Stimulated activated CD4-positive, alpha-beta T cell treated with anti-CD3 and anti-CD28 coated beads, TNF-alpha, amount 100 ng/mL, for 48 hours (primary cell): ENCODE measurements at places on chromosomes 11 and 22.

GRCh38 chr22:40739721-40740120, 60.4 kb downstream of the MCHR1 start:
- no peak for DNase-seq

DNA sequence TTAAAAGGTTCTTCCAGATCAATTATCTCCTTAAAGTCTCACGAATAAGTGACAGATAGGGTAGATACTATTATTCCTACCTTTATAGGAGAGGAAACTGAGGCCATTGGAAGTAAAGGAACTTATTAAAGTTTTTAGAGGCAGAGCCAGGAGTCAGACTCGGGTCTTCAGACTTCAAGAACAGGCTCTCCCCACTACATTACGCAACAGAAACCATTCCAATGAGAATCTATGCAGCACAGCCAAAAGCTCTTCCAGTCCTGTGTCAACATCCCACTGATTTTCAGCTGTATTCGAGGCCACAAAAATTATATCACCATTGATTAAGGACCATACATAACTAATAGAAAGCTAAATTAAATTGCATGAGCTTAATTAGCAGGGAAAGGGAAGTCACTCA, 77.4 kb downstream of the RELT start:
- no peak for DNase-seq

- DNase-seq: no peak
Measured at GRCh38 chr11:86954269-86955110, 705 bp downstream of the FZD4 start.

DNA sequence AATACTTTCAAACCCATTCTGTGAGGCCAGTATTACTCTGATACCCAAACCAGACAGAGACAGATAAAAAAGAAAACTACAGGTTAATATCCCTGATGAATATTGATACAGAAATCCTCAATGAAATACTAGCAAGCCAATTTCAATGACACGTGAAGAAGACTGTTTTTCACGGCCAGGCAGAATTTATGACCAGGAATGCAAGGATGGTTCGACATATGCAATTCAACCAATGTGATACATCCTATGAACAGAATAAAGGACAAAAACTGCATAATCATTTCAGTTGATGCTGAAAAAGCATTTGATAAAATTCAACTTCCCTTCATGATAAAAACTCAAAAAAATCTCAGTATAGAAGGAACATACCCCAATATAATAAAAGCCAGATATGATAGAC, 44.5 kb downstream of the SLC22A24 start:
- DNase-seq: no peak

DNA sequence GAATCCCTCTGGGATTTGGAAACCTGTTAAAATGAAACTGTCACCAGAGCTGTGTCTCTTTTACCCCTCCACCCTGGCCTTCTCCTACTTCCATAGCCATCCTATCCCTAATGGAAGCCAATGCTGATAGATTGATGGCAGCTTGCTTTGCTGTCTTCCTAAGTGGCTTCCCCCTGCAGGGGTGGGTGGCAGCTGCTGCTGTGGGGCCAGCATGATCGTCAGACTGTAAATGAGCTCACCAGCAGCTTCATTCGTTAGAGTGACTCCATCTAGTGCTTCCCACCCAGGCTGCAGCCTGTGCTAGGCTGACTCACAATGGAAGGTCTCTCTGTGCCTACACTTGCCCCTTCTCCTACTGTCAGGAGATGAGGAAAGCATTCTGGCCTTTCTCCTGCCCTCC, 311.0 kb downstream of the BUD13 start:
- DNase-seq: no peak

DNA sequence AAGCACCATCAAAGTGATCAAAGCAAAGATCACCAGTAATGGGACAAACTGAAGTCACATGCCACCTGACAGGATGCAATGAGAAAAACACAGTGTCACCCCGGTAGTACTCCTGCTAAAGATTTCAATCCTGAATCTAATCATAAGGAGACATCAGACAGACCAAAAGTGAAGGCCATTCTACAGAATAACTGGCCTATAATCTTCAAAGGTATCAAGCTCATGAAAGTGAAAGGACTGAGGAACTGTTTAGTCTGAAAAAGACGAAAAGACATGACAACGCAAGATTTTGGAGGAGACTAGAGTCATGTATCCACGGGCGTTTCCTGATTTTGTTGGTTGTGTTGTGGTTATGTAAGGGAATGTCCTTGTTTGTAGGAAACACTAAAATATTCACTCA, 42.4 kb upstream of the TSKU start:
- no peak for DNase-seq

DNA sequence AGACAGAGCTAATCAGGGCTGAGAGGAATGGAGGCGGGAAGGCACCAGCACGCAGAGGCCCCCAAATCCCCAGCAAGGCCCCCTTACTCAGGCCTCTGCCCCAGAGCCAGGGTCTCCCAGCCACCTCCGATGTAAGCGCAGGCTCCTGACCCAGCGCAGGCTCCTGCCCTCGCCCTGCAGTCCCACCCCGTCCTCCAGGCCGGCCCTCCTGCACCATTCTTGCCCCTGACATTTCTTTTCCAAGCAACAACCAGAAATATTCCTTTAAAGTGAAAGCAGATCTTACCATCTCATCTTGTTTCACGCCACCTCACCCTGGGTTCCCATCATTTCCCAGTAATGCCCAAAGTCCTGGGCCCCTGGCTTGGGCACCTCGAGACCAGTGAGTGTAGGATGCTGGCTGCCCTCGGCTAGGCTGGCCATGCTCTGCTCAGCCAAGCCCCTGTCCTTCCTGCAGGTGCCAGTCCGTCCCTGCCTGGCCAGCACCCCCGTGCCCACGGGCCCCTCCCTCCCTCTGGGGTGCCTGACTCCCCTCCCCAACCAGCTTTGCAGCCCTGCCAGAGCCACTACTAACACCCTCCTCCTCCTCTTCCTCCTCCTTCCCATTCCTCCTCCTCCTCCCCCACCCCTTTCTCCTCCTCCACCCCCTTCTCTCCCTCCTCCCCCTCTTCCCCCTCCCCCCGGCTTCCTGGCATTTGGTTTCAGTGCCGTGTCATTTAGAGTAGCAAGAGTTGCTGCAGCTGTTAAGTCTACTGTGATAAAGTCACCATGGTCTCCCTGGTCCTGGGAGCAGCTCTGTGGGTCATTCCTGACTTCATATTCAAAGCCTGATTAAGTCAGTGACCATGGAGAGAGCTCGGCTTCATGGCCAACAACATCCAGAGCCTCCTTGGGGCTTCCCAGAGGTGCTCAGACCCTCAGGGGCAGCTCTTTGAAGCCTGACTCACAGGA, 78.7 kb downstream of the PIWIL3 start:
- no peak for DNase-seq

DNA sequence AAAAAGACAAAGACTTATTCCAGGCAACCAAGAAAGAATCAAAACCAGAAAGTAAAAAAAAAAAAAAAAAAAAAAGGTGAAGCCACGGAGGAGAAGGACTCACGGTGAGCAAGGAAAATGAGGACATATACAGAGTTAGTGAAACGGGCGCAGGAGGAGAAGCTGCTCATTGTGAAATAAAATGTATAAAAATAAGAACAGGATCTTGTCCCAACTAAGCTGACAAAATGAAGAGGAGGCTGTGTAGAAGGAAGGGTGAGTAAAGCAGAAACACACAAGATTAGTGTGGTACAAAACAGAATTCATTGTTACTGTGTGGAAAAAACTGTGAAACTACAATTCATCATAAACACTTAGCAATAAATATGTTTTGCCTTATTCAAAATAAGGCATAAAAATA, 7.6 kb downstream of the IL17REL start:
- no peak for DNase-seq

GRCh38 chr11:122803716-122804115, 34.6 kb upstream of the CRTAM start:
- no peak for DNase-seq

DNA sequence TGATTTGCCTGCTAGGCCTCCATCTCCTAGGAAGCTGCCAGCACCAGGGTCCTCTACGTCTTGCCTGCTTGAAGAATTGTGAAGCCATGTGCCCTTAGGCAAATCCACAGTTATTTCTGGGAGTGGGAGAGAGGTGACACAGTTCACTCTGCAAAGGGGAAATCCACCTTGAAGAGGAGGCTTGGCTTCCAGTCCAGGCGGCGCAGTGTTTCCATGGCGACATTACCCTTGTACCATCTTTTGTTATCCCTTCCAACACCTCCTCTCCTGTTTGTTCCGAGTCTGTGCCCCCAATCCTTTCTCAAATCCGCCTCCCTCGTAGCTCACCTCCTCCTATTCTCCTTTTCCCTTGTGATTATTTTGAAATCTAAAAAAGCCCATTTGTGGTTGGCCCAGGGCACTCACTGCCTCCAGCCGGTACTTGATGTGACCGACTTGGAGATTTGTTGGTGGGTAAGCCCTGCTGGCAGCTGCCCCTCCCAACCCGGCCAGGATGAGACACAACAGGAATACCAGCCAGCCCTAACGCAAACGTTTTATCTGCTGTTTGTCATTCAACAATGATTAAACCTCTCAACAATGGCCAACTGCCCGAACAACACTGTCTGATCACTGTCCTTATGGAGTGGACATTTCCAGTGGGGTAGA, 18.4 kb downstream of the SYT13 start:
- no peak for DNase-seq

GRCh38 chr11:84836371-84836770, 790.8 kb downstream of the DLG2 start:
- no peak for DNase-seq

GRCh38 chr22:41933411-41934177, 7.0 kb upstream of the TNFRSF13C start:
- DNase-seq: no peak

DNA sequence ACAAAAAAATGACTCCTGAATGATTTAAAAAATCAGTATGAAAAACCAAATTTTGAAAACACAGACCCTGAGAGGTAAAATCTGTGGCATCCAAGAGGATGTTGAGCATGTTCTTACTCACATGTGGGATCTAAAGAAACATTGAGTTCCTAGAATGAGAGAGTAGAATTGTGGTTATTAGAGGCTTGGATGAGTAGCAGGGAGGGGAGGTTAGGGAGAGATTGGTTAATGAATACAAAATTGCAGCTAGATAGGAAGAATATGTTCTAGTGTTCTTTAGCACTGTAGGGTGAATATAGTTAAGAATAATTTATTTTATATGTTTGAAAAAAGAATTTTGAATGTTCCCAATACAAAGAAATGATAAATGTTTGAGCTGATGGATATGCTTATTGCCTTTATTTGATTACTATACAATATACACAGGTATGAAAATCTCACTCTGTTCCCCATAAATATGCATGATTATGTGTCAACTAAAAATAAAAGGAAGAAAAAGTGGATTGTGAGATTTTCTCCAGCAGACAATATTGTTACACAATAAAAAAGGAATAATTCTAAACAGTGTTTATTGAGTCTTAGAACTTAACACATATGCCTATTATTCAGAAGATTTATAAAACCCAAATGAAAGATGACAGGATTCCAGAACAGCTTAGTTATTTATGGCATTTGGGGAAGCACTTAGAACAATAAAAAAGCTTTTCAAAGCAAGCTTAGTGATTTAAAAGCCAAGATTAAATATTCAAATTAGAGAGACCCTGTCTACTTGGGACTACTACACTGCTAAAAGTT, 28.7 kb downstream of the MS4A2 start:
- DNase-seq: no peak

DNA sequence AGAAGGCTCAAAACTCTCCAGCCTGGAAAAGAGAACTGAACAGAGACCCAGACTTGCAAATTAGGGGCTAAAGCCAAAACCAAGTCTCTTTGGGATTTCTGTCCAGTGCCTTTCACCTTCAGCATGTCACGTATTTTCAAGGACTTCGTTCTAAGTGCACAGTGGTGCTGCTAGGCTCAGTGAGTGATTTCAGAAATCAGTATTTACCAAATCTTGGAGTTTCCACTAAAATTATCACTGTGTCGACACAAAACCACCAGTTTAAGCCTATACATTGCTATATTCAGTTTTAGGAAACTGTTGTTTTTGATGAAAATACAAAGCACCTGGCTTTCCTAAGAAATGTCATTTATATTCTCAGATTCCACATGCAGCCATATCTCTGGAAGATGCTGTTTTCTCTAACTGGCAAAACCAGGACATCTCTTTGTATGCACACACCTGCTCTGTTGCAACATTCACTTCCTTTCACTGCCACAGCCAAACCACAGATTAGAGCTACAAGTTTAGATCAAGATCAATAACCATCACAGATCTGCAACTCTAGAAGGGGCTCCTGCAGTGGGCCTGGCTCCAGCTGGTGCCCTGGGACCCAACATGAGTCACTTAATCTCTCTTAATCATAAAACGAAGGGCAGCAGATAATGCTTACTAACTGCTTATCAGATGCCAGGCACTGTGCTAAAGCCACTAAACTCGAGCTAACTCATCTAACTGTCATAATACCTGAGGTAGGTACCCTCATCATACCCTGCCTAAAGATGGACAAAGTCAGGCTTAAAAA, 22.3 kb downstream of the SMCO4 start:
- no peak for DNase-seq

- DNase-seq: peak; percentile 30
Measured at GRCh38 chr22:42933485-42934091, 76.5 kb upstream of the ARFGAP3 start.

DNA sequence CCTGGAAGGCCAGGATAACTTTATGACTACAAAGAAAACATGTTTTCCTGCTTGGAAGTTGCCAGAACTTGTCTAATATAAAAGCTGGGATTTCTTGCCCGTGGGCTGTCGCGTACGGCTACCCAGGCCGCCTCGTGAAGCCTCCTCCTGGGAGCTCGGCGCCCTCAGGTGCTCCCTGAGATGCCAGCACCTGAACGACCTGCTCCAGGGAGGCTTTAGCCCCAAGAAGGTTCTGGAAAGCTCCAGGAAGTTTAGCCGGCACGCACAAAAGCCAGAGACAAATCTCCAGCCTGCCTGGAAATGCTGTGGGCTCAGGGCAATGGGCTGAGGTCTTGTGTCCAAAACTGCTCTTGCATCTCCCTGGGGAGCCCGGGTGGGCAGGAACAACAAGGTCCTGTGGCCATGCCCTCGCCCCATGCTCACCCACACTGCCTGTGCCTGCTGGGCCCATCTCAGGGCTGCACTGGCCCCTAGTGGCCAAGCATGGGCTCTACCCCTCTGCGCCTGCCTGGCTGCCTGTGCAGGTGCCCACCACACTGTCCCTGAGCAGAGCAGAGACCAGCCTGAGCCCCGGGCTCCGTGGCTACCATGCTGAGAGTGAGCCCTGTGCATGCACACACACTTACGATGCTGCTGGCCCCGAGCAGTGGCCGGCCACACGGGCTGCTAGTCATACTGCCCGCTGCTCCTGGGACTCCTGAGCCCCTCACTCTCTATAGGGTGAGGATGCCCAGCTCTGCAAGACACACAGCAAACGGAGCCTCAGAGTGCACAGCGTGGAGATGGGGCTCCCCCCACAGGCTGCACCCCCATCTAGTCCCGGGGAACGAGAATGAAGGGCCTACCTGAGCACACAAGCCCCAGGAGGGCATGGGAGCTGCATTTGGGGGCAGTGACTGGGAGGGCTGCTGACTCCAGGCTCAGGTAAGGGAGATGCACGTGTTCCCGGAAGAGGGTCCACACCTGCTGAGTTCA, 4.9 kb upstream of the CELSR1 start:
- DNase-seq: peak; percentile 45
